SHP77 treated with DMSO at 0.1 percent for 48 hours (cell line): ENCODE measurements at places on chromosomes 3 and 15.

- no peak for DNase-seq
These were observed 120.0 kb upstream of the ST8SIA2 start for GRCh38 chr15:92273723-92274122.

- no peak for DNase-seq
These were observed 28.0 kb downstream of the RAD51 start for GRCh38 chr15:40722934-40723333.

DNA sequence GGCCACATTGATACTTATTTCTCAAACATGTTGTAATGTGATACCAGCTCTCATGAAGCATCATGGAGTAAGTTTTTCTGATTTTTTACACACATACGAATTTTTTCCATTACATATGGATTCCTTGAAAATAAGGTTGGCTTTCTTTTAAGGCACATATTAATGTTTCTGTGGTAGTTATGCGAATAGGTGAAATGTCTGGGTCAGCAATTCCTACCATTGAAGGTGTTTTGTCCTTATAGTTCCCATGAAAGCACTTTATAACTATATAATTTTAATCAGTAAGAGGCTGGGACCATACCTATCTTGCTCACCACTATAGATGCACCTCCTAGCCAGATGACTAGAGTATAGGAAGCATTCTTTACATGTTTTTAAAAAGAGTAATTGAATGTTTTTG is 33.0 kb downstream of the PHLDB2 start:
- DNase-seq: no peak

DNA sequence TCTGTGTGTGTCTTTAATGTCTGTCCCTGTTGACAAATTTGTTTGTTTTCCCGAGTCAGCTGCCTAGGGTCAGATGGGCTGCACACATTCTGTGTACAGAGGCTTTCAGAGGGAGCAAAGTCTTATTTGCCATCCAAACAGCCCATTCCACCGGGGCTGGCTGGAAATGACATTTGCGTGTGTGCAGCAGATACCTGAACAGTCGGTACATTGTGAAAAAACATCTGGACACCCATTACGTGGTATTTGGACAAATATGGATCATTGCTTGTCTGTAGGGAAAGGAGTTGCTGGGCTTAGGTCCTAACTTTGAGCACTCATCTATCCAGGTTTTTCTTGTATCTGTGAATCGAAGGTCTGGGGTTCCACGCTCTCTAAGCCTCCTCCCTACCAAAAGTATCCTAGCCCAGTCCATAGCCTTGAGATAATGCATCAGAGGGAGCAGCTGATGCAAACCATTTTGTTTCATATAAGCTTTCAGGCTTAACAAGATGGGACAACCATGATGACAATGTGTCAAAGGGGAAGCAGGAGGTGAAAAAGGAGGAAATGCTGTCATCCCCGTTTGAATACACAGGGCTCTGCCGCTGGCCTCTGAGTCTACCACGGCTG is 22.2 kb upstream of the CMTM8 start:
- DNase-seq: no peak

GRCh38 chr3:138112362-138112761 is 3.0 kb downstream of the DZIP1L start:
- DNase-seq: no peak

GRCh38 chr15:77632534-77633133 is at the start of gene LINGO1:
Gene LINGO1, minus strand, starts transcription at chr15:77632912. Its CDS starts 597 bp downstream, at chr15:77632315.
- DNase-seq: no peak

DNA sequence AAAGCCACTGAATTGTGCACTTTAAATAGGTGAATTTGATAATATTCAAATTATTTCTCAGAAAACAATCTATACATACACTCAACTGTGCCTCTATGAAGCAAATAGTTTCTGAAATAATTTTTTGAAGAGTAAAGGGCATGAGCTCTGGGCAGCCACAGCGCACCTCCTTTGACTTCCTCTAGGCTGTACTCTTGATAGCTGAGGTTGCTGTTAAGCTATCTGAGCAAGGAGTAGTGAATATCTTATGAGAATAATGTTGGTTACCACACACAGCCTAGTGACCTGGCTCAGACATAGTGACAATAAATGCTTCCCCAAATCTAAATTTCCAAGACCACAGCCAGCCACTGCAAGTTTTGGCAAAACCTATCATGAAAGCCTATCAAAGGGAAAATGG is 11.6 kb upstream of the SEC61A1 start:
- DNase-seq: no peak

- DNase-seq: no peak
These were observed 419.8 kb upstream of the TPM1 start for GRCh38 chr15:62622775-62623174.

GRCh38 chr15:74956648-74957475 is at the start of gene RPP25:
Gene RPP25, minus strand, starts transcription at chr15:74956772. Its CDS starts 189 bp downstream, at chr15:74956583.
- DNase-seq: peak; percentile 79

DNA sequence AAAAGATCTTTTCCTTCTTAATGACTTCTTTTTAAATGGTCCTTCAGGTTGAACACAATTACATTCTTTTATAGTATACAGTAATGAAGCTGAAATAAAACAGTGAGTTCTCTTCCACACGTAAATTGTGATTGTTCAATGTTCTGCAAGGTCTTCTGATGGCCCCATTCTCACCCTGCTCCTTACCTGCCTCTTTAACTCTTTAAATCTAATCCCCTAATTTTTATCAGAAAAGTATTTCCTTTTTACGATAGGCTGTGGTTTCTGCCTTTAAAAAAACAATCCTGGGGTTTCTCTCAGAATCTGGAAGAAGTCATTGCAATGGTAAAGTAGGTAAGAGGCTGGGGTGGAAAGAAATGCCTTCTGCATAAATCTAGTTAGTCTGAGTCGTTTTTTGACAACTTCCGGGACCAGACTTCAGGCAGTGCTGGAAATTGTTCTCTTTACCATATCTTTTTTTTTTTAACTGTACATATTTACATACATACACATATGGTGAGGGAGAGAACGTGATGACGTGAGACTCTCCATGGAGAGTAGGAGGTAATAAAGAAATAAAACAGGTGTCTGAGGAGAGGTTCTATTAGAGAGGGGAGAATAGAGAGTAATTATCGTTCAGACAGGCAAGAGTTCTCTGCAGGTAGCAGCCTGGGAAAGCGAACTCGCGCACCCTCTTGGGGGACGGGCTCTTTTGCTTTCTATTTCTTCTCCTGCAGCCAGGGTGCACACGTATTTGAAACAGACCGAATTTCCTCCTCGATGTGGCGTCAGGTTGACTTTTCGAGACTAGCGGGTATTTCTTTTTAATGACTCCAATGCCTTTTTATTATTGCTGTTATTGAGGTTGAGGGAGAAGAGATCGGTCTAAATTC is at the start of gene SIDT1:
TSS of gene SIDT1 (plus strand) at position 730 of the 872 bp plus-strand sequence. CDS start 467 bp downstream, outside the sequence.
- no peak for DNase-seq

- no peak for DNase-seq
These were observed 205.2 kb upstream of the SATB1 start for GRCh38 chr3:18630295-18630694.

DNA sequence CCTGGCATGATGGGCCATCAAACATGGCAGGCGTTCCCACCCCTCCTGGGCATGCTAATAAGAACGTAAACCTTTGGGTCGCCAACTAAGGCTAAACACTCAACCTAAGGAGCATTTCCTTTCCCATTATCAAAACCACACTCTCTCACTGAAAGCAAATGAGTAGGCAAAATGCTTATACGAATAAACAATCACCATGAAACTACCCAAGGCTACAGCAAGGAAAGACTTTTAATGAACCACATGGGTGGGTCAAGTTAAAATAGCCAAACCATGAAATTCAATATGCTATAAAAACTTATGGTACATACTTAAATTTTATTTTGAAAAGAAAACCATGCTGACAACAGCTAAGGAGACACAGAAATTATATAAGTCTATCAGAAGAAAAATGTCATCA is 180.6 kb downstream of the OSBPL10 start:
- DNase-seq: no peak

- no peak for DNase-seq
These were observed 245.5 kb upstream of the MDFIC2 start for GRCh38 chr3:70557976-70558375.

DNA sequence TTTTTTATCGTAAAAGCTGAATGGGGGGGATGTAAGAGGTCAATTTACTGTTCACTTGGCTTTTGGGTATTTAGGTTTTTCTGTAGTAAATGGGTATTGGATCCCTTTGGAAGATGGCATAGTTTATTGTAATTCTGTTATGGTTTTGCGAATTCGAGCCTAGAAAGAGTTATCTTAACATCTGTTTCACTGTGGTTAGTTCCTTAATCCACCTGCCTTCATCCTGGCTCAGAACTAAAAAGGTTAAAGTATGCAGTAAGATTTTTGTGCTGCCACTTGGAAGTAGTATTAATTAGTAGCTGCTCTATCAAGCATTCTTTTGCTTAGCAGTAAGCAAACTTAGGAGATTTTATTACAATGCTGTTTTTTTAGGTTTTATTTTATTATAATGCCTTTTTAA is 62.4 kb downstream of the ARIH1 start:
- no peak for DNase-seq

- DNase-seq: no peak
These were observed 1.0 kb downstream of the USP8 start for GRCh38 chr15:50425219-50425618.

DNA sequence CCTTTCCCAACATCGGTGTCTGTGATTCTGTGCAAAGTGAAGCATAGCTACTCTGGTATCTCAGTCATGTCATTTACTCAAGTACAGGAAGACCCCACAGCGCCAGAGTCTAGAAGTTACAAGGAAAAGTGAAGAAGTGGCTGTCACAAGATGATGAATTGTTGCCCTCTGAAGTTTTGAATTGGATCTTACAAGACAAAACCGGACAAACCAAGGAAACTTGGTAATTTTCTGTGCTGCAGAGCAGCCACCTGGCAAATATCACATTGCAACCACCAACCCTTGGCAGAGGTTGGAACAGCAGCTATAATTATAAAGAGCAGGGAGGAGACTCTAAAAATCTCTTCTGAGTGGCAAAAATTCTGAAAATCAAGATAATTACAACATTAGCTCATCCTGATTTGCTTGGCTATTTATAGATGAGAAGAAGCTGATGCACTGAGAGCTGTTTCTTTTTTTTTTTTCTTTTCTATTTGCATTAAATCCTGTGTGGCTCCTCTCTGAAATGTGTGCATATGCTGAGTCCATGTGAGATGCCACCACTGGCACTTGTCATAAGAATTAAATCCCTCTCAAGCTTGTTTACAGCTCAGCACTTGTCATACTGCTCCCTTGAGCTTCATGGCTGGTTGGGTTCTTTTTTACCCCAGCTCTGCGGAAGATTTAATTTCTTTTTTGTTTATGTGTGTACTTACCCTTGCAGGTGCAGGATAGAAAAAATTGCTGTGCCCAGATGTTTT is 68.0 kb upstream of the MNS1 start:
- no peak for DNase-seq

GRCh38 chr3:53065841-53066480 is 20.1 kb upstream of the SFMBT1 start:
- peak; percentile 73 for DNase-seq

DNA sequence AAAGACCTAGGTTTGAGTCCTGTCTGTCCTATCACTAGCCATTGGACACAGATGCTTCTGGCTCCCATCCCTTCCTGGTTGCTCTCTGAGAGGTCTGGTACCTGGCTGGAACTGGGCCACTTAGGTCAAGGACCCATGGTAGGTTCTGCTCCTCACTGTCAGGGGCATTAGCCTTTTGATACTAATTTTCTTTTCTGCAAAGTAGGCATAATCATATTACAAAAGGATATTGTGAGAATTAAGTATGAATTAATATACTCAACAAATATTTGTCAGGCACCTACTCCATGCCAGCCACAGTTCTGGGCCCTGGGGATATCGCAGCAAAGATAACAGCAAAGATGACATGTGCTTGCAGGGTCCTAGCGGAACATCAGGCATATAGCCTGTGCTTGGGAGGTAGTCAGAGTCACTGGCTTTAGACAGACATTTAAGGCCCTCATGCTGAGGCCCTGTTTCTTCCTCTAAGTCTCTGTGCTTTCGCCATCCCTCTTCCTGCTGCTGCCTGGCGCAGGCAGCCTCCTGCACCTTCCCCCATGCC is 25.6 kb upstream of the LCTL start:
- DNase-seq: no peak
